Smooth muscle cell of the brain vasculature (primary cell): ENCODE measurements at places on chromosomes 12 and 14.

DNA sequence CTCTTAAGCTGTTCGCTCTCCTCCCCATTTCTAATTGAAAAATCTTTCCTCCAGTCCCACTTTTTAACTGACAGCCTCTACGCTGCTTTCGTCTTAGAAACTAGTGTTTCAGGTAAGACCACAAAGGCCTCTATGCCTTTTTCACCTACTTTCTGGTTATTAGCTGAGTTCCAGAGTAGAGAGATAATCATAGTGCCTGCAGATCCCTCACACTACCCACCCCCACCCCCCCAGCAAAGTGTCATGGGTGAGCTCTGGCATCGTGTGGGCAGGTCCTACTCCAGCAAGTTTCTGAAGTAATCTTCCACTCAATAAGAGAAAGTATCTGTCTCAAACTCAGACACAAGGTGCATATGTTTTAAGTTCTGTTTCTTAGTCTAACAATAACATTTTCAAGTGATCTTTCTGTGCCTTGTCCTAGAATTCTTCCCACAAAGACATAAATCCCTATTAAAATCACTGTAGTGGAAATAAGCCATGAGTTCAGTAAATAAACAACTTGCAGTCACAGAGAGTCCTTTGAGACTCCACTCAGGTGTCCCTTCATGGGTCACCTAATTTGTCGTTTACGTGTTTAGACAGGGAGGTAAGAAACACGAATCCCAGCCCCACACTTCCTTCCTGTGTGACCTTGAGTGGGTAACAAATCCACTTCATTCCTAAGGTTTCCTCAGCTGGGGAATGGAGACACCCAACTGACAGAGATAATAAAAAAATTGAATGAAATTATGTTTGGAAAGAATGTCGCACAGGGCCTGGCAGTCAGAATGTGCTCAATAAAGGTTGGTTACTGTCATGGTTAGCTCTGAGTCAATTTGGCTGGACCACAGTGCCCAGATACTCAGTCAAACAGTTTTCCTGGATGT lies 228.9 kb upstream of the CAND1 start:
- no peak for DNase-seq

DNA sequence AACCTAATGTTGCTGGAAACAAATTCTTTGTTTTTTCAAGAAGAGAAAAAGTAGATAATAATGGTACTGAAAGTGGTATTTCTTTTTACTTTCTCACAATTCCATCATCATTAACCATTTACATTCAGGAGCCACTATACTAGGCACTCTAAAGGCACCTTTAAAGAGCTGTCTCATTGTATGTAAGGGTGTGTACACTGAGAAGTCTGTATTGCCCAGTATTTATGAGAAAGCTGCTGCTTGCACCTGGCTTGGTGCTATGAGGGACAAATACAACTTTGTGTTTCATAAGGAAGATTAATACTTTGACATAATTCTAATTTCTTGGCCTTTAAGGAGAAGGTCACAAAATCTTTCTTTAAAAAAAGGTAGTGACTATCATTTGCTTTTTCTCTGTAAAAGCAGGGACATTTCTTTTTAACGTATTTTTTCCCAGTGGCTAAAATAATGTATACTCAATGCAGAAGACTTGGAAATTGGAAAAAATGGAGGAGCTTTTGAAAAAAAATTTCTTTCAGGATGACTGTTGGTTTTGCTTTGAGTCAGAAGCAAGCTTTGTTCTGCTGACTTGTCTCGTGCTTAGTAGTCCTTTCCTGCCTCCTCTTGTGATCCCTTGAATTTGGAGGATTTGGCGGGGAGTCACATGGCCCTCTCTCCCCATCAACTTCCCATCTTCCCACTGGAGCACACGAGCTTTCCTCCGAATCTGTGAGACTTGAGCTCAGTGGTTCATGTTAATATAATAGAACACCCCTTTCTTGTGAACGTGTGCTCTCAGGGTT lies 50.1 kb downstream of the RASSF3 start:
- DNase-seq: no peak

DNA sequence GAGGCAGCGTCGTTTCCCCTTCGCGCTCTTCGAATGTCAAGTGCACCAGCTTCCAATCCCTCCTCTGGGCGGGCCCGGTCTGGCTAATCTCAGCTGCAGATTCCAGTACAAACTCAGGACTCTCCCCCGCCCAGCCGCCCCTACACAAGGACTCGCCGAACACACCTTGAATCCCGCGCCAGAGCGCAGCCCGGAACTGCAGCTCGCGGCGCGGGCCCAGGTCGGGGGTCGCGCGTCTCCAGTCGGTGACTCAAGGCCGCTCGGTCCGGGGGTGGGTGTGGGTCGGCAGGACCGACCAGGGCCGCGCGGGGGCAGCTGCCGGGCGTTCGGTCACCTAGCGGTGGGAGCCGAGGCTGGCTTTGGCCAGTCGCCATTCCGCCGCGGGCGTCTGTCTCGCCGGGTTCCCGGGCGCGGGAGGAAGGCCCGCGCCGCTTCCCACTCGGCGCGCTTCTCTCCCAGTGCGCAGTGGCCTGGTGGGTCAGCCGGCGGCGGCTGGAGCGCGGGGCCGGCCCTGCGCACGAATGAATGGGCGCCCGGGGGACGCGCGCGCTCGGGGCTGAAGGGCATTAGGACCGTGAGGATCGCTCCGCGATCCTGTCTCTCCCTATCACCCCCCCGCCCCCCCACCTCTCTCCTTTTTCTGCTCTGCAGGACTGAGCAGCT lies at the start of gene GALNT16:
Gene GALNT16, plus strand, starts transcription at position 632 of the 663 bp plus-strand sequence. CDS start 133 bp downstream, outside the sequence.
- no peak for DNase-seq

GRCh38 chr12:116731801-116732200 lies 6.1 kb downstream of the SPRING1 start:
- DNase-seq: no peak

- no peak for DNase-seq
Measured at GRCh38 chr12:14691560-14691959, 4.8 kb downstream of the GUCY2C start.
